ENCODE measurements at places on chromosomes 6 and 20.

DNA sequence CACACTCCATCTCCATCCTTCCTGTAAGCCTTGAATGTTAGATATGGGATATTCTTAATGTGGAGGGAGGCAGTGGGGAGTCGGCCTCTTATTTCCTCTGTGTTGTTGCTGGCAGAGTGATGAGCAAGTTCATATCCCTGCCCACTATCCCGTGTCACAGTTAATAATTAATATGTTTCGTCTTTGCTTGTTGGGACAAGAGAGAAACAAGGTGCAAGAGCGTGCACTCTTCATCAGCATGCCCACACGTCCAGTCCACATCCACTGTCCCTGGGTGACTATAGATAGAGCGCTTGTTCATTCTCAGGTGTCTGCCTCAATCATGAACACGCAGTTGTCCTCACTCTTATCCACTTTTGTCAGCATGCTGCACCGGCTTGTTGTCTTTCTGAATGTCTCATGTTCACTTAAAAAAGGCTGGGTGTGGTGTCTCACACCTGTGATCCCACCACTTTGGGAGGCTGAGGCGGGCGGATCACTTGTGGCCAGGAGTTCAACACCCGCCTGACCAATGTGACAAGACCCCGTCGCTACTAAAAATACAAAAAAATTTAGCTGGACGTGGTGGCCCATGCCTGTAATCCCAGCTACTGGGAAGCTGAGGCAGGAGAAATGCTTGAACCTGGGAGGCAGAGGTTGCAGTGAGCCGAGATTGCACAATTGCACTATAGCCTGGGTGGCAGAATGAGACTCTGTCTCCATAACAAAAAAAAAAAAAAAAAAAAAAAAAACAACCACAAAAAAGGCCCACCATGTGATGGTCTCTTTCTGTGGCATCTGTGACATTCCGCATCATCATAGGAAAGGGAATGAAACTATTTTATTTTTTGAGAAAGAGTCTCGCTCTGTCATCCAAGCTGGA is 34.2 kb downstream of the PPP1R3G start:
- no peak for DNase-seq

DNA sequence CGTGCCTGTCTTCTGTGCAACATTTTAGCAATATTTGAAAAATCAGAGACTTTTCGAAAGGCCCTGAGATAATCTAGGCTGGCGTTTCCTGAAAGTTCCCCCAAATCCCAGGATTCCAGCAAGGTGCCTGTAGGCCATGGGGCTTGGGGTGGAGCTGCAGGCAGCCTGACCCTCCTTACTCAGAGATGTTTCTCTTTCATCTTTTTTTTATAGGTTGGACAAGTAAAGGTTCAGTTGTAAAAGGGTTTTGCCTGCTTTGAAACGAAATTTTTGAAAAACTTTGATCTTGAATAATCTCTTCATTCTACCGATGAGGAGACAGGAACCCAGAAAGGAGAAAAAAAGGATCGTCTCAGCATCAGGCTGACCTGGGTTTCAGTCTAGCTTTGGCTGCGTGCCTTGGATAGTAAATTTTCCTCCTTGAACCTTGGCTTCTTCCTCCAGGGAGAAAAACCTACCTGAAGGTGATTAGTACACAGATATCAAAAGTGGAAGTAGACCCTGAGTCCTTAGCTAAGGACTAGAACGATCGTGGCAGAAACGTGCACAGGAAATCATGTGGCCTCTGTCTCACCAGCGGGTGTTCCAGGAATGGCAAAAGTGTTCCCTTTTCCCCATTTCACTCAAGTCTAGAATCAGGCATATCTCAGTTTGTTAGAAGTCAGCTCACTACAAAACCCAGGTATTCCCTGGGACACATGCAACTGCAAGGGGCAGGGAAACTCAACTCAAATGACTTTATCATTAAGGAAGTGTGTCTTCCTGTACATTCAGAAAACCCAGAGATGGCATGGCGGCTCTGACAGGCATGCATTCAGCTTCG is 128.2 kb upstream of the PTPN1 start:
- DNase-seq: peak; percentile 31

GRCh38 chr6:116016846-116017545 is 43.7 kb downstream of the FRK start:
- DNase-seq: peak; percentile 52

DNA sequence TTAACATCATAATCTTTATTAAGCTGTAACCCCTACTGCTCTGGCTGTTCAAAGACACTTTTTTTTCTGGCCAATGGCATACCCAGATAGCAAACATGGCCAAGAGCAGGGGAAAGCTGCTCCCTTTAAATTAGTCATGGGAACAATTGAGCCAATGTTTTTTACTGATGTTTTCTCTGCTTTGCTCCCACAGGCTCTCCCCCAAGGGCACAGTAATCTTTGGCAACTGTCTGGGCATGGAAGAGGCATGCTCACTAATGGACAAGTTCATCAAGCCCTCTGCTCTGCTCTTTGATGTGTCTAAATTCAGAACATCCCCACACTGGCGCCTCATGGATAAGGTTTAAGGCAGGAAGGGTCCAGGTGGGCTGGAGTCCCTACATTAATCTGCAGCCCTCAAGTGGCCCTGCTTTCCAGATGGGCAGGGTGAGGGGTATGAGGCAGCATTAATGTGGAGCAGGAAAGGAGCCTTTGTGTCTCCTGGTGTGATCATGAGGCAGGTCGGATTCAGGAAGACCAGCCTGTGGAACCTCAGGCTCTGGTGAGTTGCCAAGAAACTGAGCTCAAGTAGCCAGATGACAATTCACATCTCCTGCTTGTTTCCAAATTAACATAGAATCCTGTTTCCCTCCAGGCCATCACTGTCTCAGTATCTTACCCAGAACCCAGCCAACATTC is 227.0 kb upstream of the CST7 start:
- DNase-seq: no peak

DNA sequence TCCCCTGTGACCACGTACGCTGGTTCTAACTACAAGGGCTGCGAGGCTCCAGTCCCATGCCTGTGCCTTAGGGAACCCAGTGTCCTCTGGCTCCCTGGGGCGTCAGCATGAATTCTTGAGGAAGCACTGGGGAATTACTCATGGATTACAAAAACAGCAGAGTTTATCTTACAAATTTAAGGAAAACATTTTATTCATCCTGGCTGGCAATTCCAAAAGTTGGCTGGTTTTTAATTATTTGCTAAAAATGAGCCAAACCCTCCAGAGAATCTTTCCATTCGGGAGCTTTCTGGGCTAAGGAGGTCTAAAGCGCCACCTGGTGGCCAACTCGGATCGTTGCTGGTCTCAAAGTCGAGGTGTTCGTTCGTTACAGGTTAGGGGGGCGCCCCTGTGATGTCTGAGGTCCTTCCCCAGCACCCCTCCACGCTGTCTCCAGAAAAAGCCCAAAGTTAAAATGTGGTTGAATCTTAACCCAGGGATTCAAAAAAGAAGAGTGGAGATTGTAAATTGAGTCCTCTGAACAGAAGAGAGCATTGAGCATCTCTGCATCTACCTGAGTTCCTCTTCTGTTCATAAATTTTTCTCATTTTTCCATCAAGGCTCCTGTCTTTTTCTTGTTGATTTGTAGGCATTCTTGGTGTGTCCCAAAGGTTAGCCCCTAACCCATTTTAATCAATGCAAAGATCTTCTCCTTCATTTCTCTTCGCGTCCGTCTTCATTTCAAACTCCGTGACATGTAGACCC is 99.4 kb downstream of the BFSP1 start:
- DNase-seq: peak; percentile 33

GRCh38 chr6:133854364-133855275 is 34.3 kb upstream of the TCF21 start:
- DNase-seq: no peak

DNA sequence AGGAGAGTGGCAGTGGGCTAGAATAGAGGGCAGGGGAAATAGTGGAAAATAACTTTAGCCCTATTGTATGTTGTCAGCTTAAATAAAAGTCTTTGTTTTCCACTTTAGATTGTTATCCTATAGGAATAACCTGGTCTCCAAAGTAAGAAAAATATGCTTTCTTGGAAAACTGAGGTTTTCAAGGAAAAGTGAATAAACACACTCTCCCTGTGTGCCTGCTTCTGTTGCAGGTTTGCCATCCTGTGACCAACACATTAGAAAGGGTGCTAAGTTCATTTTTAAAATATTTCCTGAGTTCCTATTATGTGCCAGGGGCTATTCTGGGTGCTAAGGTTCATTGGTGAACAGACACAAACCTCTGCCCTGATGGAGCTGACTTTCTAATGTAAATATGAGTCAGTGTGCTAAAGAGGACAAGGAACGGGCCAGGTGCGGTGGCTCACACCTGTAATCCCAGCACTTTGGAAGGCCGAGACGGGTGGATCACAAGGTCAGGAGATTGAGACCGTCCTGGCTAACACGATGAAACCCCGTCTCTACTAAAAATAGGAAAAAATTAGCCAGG is 23.5 kb downstream of the BICRAL start:
- DNase-seq: no peak

GRCh38 chr6:27873021-27873940 is 38.9 kb downstream of the OR2B2 start:
- DNase-seq: peak; percentile 89

DNA sequence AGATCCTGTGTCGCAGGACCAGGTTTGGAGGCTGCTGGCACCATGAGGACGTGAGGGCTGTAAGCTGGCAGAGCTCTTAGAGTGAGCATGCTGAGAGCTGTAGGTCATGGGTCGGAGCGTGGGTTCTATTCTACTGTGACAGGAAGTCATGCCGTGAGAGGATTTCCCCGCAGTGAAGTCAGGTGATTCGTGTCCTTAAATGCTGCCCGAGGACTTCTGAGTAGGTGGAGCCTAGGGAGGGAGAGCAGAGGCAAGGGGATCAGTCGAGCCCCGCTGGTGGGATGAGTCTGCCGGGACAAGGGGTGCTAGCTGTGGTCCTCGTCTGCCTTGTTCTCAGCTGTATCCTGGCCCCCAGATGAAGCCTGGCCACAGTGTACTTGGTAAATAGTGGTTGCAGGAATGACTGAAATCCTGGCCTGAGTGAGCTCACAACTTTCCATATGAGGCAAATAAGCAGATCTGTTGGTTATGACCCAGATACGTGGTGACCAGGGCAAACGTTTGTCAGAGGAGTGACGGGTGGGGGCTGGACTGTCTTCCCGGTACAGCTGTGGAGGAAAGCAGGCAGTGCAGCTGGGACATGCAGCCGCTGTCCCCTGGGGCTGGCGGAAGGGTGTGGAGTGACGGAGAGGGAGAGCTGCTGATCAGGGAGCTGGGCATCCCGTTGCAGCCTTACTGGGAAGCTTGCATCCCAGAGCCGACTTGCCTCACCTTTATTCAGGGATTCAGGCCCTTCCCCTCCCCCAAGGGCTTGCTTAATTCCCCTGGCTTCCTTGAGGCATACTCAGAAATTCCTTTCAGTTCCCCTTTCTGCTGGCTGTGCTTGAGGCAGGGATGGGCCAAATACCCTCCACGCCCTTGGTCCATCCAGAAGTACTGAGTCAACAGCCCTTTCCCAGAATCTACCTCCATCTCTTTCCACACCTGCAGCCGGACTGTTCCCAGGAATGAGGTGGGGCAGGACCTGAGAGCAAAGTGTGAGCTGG is 250.9 kb upstream of the RREB1 start:
- no peak for DNase-seq

DNA sequence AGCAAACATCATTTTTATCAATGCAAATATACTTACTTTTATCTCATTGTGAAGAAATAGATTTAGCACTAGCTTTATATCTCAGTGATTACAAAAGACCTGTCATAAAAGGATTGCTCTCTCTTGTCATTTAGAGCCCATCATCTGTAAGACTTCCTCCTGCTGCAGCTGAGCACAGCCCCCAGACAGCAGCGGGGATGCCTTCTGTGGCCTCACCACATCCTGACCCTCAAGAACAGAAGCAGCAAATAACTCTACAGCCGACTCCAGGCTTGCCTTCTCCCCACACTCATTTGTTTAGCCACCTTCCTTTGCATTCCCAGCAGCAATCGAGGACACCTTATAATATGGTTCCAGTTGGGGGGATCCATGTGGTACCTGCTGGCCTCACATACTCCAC is 127.0 kb upstream of the EDN1 start:
- DNase-seq: no peak

GRCh38 chr20:37920679-37921322 is 17.9 kb downstream of the VSTM2L start:
- DNase-seq: no peak

DNA sequence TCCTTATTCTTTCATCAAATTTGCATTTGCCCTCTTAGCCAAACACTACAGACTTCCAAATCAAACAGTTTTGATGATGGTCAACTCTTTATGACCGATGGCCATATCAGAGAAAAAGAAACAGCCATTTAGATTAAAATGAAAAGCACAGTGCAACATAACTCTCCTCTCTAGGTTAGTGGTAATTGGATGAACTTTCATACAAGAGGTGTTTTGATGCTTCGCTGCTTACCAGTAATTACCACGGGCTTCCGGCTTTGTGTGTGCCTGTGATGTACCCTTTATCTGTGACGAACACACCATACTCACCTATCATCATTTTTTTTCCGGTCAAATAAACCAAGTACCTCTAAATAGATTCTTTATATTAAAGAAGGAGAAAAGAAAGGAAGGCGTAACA is 181.8 kb downstream of the FOXA2 start:
- no peak for DNase-seq
